ENCODE measurements at places on chromosomes 3 and 15.

DNA sequence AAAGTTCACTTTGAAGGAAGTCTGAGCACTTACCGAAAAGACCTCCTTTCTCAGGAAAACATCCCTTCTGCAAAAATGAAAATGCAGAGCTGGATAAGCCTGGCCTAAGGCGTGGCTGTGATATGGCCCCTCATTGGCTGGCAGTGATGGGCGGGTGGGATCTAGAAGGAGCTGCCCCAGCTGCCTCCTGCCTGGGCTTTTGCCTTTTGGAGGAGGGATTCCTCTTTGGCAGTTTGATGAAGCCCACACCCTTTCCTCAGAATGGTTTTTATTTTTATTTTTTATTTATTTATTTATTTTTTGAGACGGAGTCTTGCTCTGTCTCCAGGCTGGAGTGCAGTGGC, 4.0 kb upstream of the DZIP1L start:
- DNase-seq: no peak

GRCh38 chr15:89368566-89369223, 34.1 kb upstream of the POLG start:
- no peak for DNase-seq

GRCh38 chr3:41394896-41395295, 195.6 kb downstream of the CTNNB1 start:
- no peak for DNase-seq

DNA sequence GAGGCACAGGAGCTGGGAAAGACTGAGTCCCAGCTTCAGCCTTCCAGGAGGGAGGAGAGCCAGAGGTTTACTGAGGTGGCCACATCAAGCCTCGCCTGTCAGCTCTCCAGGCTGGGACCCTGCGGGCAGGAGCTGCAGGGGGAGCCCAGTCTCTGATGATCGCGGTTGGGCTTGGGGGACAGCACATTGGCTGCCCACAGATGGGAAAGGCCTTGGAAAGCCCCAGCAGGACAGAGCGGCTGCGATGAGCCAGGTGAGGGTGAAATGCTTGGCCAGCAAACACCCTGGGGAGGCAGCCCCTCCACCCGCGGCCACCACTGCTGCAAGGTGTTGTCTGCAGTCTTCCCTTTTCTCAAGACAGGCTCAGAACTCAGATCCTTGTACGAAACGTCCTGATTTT, 31.2 kb downstream of the SEC61A1 start:
- no peak for DNase-seq

DNA sequence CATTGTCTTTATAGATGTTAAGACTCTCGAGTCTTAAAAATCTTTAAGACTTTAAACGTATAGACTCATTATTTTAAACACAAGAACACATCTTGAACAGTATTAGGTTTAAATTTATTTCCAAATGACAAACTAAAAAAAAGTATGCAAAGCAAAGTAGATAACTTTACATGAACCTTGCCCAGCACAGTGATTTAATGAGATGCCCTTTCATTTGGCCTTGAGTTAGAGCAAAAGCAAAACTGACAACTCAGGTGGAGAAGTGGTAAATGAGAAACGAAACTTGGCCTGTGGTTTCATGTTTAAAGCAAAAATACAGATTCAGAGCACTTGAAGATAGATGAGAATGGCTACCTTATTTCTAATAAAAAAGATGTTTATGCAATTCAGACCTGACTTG, 8.6 kb downstream of the GPR15 start:
- no peak for DNase-seq

GRCh38 chr15:71939981-71940588, 129.7 kb downstream of the NR2E3 start:
- DNase-seq: no peak

DNA sequence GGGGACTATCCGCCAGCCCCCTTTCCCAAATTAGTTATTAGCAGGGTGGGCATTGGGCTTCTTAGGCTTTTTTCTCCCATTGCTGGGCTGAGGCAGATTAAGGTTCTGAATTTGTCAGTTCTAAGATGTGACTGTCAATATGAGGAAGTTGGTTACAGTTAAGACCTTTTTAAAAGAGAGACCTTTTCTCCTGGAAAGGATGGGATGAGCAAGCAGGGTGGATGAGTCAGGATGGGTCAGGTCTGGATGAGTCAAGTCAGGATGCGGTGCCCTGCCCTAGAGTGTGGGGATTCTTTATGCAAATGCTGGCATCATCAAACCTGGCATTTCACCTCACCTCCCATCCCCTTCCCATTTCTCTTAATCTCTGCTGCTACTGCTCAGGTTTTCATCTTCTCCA, 1.9 kb downstream of the AEN start:
- no peak for DNase-seq

All from occipital lobe (tissue), 3 donors.